ENCODE measurements at places on chromosomes 7 and 10.

GRCh38 chr10:21330628-21331020, 194.9 kb downstream of the SKIDA1 start:
- no peak for DNase-seq

- no peak for DNase-seq
Observed at GRCh38 chr7:5452937-5453540, 29.4 kb upstream of the TNRC18 start.

DNA sequence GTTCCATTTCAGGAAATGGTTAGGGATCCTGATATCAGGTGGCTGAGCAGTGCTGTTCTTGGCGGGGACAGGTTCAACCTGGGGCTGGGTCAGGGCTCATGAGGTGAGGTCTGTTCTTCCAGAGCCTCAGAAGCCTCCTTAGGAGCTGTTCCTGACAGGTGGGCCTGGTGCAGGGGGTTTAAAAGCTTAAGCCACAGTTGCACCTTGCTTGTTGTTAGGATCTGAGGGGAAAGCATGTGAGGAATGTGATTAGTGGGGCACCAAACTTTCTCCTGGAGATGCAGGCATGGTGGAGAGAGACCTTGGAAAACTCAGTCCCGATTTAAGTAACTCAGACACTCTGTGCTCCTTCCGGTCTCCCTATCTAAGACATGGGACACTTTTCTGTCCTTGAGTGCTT, 18.7 kb upstream of the CRHR2 start:
- DNase-seq = no peak

DNA sequence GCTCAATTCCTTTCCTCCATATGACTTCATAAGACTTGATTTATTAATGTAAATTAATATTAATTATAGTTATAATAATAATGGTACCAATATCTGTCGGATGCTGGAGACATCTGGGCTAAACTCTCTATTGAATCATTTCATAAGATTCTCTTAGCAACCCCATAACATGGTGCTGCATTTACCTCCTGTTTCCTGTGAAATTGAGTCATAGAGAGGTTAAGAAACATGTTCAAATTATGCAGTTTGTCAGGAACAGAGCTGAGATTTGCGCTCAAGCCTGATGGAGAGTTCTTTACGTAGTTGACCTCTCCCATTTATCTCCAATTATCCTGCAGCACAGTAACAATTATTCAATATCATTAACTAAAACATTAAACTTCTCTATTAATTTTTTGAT, 621.8 kb upstream of the FZD8 start:
- no peak for DNase-seq

DNA sequence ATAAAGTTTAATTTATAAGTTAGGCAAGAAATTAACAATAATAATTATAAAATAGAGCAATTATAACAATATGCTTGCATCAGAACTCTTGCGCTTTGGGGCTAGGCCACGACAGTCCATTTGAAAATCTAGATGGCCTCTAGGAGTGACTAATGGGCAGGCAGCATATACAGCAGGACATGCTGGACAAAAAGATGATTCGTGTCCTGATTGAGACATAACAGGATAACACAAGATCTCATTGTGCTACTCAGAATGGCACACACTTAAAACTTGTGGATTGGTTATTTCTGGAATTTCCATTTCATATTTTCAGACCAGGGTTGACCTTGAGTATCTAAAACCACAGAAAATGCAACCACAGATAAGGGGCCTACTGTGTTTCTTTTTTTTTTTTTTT, 27.5 kb downstream of the CTNNA3 start:
- DNase-seq = no peak

DNA sequence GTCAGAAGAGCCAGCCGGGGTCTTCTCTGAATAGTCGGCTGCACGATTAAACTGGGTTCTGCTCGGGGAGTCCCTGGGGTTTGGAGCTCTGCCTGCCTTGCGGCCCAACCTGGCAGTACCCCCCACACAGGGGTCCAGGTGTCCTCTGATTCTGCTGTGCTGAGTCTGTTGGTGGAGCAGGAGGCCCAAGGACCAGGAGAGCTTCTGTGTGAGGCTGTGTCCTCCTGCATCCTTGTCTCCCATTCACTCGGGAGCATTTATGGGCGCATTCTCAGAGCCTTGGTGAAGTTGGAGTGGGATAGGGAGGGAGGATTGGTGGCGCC, 14.2 kb downstream of the INPP5A start:
- no peak for DNase-seq

GRCh38 chr7:50507898-50508470, 57.2 kb downstream of the DDC start:
- DNase-seq = no peak

DNA sequence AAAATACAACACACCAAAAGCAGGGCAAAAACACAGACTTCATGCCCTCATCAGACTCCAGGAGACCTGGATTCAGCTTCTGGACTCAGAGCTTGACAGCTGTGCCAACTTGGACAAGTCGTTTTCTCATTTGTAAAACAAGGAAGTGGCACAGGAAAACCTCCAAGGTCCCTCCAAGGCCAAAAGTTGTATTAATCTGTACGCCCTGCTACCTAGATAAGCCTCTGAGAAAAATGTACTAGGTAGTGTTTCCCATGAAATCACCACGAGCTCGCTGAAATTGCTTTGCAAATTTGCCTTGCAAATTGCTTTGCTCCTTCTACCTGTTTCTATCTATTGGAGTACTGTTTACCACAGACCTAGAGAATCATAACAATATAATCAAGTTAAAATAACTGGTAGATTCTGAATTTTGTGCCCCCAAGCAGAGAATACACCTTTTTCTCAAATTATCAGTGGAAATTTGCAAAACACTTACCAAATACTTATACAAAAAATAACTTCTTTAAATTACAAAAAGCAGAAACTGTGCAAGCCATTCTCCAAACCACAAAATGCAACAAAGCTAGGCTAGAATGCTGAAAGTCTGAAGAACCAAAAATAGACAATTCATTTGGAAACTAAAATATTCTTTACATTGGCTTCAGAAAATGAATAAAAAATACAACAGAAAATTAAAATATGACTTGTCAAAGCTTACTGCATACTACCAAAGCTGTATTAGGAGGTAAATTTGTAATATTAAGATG, 158.1 kb upstream of the CHST15 start:
- no peak for DNase-seq

GRCh38 chr7:129083525-129083924, 28.6 kb upstream of the TNPO3 start:
- DNase-seq = no peak

GRCh38 chr10:14253711-14254110, 77.0 kb downstream of the FRMD4A start:
- no peak for DNase-seq

GRCh38 chr7:43869867-43870240, 537 bp upstream of the MRPS24 start:
- DNase-seq = no peak

DNA sequence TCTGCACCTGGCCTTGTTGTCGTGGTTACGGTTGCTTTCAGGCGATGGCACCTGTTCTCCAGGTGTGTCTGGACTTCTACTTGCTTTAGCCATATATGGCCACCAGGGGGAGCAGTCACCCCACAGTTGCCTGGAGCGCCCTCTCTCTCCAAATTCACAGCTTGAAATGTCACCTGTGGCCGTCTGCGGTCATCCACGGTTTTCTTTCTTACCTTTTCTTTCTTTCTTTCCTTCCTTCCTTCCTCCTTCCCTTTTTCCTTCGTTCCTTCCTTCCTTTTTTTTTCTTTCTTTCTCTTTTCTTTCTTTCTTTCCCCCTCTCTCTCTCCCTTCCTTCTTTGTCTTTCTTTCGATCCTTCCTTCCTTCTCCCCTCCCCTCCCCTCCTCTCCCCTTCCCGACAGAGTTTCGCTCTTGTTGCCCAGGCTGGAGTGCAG, 150.5 kb upstream of the VKORC1L1 start:
- peak; percentile 59 for DNase-seq

DNA sequence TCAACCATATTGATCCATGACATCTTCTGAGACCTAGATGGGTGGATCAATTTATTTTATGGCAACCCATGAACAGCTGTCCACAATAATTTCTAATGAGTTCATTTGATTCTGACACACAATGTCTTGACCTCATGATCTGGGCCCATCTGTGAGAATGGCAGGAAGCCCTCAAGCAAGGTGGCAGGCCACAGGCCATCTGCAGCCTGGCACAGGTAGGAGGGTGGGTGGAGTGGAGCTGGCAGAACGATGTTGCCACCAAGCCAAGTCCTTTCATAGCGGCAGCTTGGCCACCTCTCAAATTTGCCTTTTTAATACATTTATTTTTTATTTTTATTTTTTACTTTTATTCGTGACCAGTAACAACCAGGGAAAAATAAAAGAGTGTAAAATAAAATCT, 1181.6 kb upstream of the SORCS1 start:
- no peak for DNase-seq

- no peak for DNase-seq
Observed at GRCh38 chr7:40403703-40404476, 269.1 kb downstream of the SUGCT start.

- no peak for DNase-seq
Observed at GRCh38 chr7:105094966-105095365, 81.0 kb downstream of the KMT2E start.

GRCh38 chr10:78378192-78378591, 344.5 kb downstream of the RPS24 start:
- no peak for DNase-seq

DNA sequence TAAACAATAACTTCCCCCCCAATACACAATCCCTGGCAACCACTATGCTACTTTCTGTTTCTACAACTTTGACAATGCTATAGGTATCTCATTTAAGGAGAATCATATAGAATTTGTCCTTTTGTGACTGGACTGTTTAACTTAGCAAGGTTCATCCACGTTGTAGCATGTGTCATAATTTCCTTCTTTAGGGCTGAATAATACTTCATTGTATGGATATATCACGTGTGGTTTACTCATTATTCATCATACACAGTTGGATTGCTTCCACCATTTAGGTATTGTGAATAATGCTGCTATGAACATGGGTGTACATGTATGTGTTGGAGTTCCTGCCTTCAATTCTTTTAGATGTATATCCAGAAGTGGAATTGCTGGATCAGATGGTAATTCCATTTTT, 111.0 kb downstream of the LMBR1 start:
- DNase-seq = no peak

DNA sequence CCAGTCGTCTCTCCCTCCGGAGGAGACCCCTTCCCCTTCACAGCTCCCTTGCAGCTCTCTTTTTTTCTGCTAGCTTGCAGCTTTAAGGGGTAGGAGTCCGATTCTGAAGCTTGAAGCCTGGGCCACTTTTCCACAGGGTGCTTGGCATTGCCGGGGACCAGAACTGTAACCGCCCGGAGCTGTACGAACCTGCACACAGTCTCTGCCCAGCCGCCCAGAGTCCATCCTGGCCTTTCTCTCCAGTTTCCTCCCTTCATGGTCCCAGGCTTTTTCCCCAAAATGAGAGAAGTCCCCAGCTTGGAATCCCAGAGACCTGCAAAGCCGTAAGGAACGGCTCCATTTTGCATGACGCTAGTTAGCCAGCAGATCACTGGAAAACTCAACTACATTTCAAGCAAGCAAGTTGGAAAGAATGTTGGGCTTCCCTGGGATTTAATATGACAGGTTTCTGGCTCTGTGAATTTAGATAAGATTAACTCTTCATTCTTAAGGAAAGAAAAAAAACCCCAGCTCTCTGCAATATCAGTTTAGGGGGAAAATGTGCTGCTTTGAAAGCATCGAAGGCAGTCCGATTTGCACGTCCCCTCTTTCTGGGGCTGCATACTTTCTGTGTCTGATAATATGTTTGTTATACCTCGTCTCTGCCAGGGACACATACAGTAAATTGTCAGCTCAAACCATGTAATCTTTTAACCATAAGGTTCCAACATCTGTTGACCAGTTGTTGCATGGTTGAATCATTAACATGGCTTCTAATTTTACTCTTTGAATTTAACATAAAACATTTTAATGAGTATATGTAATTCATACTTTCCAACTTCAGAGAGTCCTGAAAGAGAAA, 190.0 kb upstream of the LYZL2 start:
- DNase-seq = no peak

- peak; percentile 45 for DNase-seq
Observed at GRCh38 chr7:130941322-130942210, 207.6 kb upstream of the KLF14 start.

DNA sequence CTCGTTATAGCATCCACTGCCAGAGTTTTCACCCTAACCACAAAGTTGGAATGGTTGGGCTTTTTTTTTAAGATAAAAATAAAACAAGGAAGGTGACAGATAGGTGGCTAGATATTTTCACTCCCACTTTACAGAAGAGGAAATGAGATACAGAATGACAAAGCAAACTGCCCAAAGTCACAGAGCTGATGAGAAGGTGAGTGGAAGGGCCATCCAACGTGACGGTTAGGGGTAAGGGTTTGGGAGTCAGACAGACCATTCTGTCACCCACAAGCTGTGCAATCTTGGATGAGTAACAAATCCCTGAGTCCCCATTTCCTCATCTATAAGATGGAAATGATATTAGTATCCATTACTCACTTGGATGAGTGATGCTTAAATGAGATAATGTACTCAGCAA, 106.9 kb upstream of the PDLIM1 start:
- no peak for DNase-seq

DNA sequence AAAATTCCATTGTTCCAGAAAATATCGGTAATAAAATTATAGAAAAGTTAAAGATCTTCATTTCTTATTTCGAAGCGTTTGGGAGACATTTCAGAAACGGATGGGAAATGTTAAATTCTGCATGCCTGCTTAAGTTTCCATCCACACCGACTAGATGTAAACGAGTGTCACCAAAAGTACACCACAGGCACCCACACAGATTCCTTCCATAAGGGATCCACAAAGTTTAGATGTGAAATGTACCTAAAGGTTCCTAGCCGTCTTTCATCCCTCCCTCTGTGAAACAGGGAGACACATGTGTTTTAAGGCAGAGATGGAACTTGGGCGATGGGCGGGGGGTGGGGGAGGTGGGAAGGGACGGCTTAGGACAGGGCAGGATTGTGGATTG, 621 bp upstream of the CAV1 start:
- DNase-seq = peak; percentile 4

DNA sequence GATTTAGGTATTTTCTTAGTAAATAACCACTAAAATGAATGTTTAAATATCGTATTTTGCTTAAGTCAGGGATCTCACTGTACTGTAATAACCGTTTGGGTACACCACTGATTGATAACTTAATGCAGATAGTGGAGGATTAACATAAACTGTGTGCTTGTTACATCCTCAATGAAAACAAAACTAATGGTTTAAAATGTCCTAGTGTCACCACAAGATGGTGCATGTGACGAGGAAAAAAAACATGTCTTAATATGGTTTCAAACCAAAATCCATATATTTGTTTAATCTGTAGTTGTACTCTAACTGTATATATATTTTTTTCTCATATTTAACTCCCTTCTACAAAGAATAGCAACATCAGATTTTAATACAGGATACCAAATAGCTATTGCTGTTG, 19.2 kb downstream of the ARMC10 start:
- DNase-seq = no peak

DNA sequence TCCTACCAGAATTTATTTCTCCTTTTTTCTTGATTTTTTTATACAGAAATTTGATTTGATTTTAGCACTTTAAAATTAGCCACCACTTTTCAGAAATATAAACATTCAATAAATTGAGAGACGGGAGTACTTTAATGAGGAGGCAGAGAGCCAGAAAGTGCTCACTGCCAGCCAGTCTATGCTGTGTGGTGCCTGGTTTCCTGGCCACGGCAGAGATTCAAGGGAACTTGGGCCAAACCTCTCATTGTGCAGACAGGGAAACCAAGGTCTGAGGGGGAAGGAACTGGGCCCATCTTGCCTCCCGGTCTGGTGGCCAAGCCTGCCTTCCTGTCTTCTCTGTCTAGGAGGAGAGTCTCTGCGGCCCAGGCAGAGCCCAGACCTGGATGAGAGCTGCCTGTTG, 25.9 kb downstream of the ADAMTS14 start:
- DNase-seq = no peak

Data from CD8-positive, alpha-beta T cell (primary cell).